Fibroblast of the aortic adventitia (primary cell): ENCODE measurements at places on chromosomes 1 and 21.

- no peak for DNase-seq
These were observed 196.5 kb downstream of the TOMM20 start for GRCh38 chr1:234932106-234932505.

DNA sequence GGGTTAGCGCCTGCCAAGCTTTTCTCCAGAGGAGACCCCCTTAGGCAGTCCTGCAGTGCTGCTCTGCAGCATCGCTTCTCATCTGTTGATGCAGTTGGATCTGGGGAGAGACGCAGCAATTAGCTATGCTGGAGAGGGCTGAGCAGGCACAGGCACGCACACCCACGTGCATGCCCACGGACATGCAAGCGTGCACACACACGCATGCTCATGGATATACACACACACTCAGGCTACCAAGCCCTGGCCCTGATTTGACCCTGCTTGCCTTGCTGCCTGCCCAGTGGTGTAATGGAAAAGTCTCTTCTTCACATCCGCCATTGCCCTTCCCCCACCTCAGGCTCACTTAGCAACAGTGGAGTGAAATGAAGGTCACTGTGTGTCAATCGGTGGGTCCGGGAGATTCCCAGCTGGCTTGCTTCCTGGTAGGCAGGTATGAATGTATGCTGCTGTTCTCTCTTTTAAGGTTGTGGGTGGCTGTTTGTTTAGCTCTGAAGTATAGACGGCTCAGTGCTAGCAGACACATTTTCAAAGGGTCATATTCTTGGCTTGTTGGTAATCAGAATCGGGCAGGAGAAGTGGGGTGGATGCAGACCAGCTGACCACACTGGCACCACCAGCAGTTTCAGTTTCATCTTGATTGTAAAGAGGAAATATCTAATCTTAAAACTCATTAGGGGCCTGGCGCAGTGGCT lies 9.5 kb downstream of the ATP1B1 start:
- no peak for DNase-seq

GRCh38 chr1:147238925-147239820 lies 3.3 kb upstream of the CHD1L start:
- no peak for DNase-seq

DNA sequence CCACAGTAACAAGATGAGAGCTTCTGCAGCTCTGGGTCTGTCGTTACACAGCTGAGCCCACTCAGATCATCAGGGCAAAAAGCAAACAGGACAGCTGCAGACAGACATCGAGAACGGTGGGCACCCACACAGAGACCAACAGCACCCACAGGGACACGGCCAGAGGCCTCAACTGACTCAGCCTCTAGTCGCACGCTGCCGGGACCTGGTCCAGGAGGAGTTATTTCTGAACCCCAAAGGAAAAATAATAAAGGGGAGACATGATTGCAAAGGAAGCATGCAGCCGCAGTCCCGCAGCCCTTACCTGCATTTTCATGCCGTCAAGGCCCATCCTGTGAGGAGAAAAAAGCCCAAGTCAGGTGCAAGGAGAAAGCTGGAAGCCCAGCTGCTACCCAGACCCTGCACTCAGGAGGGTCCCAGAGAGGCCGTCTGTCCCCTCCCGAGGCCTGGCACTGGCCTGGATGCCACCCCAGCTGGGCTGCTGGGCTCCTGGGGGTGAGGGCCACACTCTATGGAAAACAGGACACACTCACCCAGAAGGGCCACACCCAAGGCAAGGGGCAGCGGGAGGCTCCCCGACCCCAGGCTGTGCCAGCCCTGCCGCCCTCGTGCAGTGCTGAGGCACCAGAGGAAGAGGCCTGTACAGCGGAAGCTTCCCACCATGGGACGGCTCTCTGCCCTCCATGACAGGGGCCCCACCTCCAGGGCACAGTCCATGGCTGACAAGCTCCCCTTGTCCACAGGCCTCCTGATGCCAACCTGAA lies 15.7 kb downstream of the LSS start:
- no peak for DNase-seq

DNA sequence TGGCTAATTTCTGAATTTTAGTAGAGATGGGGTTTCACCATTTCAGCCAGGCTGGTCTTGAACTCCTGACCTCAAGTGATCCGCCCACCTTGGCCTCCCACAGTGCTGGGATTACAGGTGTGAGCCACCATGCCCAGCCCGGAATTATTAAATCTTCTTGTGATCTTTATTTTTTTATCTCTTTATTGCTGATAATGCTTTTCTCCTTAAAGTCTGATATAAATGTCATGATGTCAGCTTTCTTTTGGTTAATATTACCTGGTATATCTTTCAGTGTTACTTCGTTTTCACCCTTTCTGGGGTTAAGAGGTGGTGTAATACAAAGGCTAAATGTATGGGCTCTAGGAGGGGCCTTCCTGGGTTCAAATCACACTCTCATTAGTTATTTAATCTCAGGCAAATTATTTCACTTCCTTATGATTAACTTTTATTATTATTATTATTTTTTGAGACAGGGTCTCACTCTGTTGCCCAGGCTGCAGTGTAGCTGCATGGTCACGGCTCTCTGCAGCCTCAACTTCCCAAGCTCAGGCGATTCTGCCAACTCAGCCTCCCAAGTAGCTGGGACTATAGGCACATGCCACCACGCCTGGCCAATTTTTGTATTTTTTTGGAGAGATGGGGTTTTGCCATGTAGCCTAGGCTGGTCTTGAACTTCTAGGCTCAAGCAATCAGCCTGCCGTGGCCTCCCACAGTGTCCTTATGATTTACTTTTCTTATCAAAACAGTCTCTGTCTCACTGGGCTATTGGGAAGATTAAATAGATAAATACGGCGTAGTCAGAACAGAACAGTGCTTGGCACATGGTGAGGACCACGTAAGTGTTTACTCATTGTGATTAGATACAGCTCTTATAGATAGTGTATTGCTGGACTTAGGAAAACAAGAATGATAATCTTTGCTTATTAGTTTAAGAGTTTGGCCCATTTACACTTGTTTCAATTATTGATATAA lies 216.5 kb downstream of the URB2 start:
- DNase-seq: no peak

GRCh38 chr1:246769306-246769705 lies 45.1 kb downstream of the SCCPDH start:
- peak; percentile 98 for DNase-seq

DNA sequence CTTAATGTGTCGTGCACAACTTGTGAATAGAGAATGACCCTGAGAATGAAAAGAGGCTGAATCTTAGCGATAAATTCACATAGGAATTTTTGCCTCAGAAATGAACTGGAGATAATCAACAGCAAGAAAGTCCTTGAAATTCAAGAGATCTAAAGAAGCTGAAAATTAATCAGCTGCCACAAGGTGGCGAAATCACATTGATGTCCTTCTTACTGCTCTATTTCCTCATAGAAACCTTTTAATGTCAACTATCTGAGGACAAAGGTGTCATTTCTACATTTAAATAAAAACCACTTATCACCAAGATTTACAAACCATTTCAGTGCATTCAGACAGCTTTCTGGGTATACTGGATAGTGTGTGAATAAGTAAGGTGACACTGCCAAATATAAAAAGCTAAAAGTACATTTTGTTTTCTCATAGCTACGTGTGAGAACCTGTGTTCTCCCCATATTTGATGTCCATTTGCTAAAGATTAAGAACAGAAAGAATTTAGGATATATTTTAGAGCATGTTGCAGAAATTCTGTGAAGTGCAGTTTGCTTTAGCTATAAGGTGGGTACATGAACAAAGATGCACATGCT lies 485.3 kb upstream of the PTBP2 start:
- DNase-seq: peak; percentile 88

- DNase-seq: peak; percentile 2
These were observed 44.5 kb downstream of the LRRC38 start for GRCh38 chr1:13469343-13469742.

DNA sequence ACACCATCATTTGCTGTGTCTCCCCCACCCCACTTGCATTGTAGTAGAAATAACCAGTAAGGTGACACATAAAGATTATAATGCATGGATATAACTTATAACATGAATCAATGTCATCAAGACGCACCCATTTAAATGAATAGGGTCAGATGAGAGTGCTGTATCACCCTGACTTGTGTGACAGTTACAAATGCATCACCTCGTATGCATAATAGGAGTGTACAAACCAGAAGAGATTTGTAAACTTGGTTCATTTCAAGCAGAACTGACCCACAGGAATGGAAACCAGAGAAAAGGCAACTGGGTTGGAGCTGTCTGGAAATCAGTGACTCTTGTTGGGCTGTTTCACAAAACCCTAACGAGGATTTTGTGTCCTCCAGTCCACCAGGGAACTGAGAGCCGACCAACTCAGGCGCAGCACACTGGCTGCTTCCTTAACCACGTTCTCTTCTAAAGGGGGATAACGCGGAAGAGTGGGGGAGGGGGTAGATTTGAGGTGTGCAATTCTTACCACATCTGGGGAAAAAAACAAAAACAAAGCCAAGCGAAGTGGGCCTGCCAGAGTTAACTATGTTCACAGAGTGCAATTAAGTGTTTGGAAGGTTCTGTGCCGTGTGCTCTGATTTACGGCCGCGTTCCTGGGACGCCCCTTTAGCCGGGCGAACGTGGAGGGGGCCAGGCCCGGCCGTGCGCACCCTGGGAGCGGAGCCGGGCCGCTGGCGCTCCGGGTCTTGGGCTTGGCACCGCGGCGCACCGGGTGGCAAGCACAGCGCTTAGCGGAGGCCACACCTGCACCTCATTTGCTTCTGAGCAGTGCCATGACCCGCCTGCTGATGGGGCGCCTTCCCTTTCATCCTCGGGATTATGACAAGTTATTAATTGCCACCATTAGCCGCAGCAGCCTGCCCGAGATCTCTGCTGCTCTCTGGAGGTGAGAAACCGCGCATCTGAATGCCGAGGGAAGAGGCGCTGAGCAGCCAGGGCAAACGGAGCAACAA lies 248.8 kb upstream of the FOXD3 start:
- no peak for DNase-seq

DNA sequence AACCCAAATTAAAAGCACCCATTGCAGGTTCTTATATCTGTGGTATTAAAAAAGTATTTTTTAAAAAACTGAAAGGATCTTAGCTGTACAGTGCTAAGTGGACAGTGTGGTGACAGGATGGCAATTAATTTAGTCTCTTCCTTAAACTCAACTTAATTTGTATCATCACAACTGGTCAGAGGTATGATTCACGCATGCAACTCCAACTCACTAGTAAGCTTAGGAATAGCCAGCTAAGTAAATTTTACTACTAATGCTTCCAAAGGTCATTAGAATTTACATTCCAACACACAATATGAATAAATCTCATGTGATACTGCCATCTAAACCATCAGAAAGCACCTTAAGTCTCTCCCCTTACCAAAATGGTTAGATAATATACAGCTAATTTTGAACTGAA lies 35.4 kb downstream of the ENAH start:
- DNase-seq: no peak

- peak; percentile 79 for DNase-seq
These were observed 104.3 kb downstream of the PAPPA2 start for GRCh38 chr1:176567190-176567794.

DNA sequence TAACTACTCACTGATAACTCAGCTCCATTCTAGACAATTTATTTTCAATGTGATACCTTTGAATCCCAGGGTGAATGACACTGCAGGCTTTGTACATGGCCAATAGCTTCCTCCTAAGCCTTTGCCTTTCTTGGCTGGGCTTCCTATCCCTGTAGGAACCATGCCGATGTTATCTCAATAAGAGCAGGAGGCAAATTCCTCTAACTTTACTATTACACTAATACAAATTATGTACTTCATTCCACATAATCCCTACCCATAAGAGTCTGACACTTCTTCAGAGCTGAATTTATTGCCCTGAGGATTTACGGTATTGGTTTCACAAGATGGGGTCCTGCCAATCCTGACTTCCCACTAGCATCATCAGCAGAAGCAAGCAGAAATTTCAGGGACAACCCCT lies 14.0 kb downstream of the TGFBR3 start:
- DNase-seq: peak; percentile 67

DNA sequence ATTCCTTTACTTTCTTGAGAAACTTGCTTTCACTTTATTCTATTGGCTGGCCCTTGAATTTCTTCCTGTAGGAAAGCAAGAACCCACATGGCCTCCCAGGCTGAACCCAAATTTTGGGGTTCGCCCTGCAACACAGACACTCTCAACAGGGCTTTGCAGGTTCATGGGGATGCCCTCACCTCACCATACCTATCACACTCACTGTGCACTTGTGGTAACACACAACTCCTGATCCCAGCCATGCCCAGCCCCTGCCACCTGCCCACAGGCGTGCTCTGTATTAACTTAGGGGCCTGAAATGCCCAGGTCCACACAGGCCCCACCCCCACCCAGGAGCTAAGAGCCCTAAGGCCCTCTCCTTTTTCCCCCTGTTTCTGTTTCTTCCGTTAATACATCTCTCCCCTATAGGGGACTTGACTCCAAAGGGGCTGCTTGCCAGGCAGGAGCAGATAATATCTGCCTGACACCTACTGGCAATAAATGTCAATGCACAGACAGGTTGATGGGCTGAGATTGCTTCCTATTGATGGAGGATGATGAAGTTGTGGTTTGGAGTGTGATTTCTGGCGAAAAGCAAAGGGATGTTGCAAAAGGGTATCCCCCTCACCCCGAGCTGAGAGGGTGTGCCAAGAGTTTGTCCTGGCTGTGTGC lies 171.5 kb downstream of the AJAP1 start:
- no peak for DNase-seq

DNA sequence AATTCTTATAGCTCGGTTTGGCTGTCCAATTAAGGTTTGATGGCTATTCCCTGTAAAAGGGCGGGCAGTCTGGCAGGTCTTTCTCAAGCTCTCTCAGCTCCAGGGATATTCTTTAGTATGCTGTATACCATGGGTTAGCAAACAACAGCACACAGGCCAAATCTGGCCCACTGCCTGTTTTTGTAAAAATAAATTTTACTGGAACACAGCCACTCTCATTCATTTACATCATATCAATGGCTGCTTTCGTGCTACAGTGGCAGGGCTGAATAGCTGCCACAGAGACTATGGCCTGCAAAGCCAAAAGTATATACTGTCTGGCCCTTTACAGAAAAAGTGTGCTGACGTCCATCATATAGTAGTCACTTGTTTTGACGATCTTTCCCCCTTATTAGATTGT lies 32.0 kb downstream of the MACO1 start:
- DNase-seq: peak; percentile 62

DNA sequence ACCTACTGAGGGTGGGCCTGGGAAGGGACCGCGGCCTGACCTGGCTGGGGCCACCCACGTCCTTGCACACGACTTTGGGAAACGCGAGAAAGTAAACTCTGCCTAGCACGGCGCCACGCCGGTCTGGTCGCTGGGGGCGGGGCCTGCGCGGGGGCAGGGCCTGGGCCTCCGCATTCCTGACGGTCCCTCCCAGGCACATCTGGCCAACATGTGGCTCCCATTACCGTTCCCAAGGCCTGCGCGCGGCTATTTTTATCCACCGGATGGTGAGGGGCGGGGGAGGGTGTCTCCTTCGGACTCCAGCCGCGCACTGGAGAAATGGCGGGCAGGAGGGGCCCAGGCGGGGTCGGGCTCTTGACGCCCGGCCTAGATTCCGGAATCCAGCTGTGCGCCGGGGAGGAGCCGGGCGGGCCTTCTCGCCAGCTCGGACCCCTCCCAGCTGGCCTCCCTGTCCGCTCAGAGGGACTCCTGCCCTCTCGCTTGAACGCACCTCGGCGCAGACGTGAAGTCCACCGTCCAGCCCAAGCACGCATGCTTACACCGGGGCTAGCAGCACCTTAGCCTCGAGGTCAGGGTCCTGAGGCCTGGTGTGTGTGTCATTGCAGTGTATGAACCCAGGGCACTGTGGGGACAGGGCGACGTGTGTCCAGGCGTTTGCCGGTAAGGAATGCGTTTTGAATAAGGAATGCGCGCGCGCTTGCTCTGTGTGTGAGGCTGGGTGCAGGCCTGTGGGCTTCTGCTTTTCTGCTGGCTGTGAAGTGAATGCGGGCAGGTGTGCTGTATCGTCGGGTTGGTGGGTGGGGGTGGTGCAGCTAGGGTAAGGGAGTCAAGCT lies 2.1 kb downstream of the EVA1B start:
- DNase-seq: peak; percentile 96

- DNase-seq: peak; percentile 84
These were observed 11.2 kb downstream of the TNFRSF1B start for GRCh38 chr1:12177999-12178441.
